Kidney glomerular epithelial cell (primary cell): ENCODE measurements at places on chromosomes 7 and 10.

- no peak for DNase-seq
These were observed 42.6 kb upstream of the AMPH start for GRCh38 chr7:38673795-38674194.

- DNase-seq: no peak
These were observed 207.2 kb upstream of the SVIL start for GRCh38 chr10:29841724-29842649.

GRCh38 chr10:89120931-89121763 is 86.0 kb downstream of the CH25H start:
- peak; percentile 41 for DNase-seq

GRCh38 chr7:87456247-87456646 is 19.2 kb downstream of the ABCB4 start:
- no peak for DNase-seq
